Activated CD4-positive, alpha-beta T cell treated with anti-CD3 and anti-CD28 coated beads, Interleukin-2, Interleukin-4, amounts not matched to agents 100 ng/mL and 50 ng/mL, durations not matched to agents 16 hours and 8 hours (primary cell): ENCODE measurements at places on chromosomes 4 and X.

- no peak for DNase-seq
These were observed 502.5 kb downstream of the SPRY1 start for GRCh38 chr4:123898946-123899666.

DNA sequence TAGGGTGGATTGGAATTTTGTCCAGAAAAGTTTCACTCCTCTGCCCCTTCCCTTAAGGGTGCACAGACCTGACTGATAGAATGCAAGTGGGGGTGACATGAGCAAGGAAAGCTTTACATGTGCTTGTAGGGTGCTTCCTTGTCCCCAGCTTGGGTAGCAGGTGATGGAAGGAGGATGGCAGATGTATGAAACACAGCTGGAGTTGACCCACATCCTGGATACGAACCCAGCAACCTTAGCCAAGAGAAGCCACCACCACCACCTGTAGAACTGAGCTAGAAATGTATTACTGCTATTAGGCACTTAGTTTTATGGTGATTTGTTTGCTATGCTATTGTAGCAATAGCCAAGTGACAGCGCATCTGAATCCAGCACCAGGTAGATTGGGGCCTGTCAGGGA lies 227.4 kb downstream of the HS3ST1 start:
- no peak for DNase-seq

GRCh38 chrX:103503163-103503852 lies 16.0 kb downstream of the RAB40A start:
- DNase-seq, result peak; percentile 6

GRCh38 chr4:22063613-22064012 lies 115.0 kb upstream of the KCNIP4 start:
- no peak for DNase-seq

DNA sequence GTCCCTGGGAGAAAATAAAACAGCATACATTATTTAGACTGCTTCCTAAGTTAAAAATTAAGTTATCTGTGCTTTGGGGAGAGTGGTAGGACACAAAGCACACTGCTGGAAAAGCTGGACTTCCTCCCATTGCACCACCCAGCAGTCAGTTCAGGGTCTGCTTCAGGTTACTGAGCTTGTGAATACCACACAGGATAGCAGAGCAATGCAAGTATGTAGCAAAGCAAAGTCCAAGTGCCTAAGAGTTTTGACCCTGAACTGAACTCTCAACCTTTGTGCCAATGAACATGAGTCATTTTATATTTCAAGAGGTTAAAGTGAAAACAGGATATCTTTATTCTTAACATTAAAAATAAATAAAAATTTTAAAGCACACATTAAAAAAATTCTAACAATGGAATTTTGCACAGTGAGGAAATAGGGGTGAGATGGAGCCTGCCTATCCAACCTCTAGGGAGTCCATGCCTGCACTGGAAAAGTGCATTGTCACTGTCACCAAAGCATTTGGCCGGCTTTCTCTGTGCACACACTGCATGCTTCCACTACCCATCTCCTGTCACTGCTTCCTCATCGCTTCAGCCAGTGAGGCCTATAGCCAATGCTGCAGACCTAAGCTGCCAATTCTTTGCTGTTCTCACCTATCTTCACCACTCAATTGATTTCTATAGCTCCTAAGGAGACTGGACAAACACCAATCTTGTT lies 50.9 kb downstream of the ABCG2 start:
- no peak for DNase-seq

DNA sequence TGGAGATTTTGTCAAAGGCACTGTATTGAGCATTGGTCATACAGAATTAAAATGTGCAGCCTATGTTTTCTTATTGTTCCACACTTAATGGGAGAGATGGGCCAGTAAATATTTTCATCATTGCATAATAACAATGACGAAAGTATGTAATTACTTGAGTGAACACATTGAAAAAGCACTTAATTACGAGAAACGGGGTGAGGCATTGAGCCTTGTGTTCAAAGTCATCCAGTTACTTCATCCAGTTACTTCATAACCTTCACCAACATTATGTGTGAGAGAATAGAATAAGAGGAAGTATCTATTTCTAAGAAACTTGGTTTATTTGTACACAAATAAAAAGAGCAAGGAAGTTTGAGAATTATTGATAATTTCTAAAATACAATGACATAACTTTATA lies 1427.0 kb downstream of the ADGRL3 start:
- DNase-seq, result no peak

GRCh38 chrX:65667503-65668376 lies at the start of gene MSN:
TSS of gene MSN (plus strand) at chrX:65667654. CDS start at chrX:65667842, 188 bp downstream.
- DNase-seq, result peak; percentile 76

- no peak for DNase-seq
These were observed 114.2 kb downstream of the NWD2 start for GRCh38 chr4:37358748-37359147.

DNA sequence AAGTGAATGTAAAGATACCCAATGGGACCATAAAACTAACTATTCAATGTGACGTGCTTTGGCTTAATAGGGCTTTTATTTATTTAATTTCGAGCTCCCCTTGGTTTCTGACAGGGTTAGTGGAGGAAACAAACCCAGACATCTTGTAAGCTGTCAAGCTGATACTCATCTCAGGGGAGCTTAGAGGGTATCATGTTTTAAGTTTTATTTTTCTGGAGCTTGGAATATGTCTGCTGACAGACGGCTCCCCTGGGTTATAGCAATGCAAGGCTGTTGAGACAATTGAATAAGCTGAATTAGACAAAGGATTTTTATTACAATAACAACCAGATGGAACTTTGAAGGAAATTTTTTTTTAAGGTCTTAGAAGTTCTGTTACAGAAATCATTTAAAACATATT lies 456.5 kb downstream of the IL1RAPL1 start:
- DNase-seq, result no peak

GRCh38 chrX:20545538-20545937 lies 278.8 kb upstream of the RPS6KA3 start:
- DNase-seq, result no peak

- no peak for DNase-seq
These were observed 206.8 kb downstream of the CHRDL1 start for GRCh38 chrX:110588853-110589252.

GRCh38 chrX:42462917-42463316 lies 315.0 kb downstream of the PPP1R2C start:
- no peak for DNase-seq

DNA sequence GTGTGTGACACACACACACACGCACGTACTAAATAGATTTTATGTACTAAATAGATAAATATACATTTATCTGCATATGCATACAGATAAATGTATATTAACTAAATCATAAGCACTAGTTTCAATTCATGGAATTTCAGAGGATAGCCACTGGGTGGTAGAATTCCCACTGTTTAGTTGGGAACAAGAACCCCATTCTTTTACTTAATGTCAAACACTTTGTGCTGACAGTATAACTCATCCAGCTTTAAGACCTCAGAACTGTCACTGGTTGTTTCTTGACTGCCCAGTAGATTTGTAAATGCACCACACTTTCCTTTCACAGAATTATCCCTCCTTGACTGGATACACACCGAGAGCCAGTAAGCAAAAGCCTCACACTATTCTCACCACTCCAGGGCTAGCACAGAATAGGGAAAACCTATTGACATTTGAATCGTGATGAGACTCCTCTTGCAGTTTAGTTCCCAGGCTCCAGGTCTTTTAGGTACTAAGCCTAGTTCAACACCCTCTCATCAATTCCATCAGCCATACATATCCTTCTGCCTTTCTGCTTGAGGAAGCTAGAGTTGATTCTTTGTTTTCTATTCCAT lies 32.4 kb downstream of the PPARGC1A start:
- no peak for DNase-seq
